ENCODE measurements at places on chromosomes 5 and 9. TPM values are rescaled to one million over a fixed set of nuclear protein-coding genes. Genes with fewer than 3 reads are reported as not detected.

DNA sequence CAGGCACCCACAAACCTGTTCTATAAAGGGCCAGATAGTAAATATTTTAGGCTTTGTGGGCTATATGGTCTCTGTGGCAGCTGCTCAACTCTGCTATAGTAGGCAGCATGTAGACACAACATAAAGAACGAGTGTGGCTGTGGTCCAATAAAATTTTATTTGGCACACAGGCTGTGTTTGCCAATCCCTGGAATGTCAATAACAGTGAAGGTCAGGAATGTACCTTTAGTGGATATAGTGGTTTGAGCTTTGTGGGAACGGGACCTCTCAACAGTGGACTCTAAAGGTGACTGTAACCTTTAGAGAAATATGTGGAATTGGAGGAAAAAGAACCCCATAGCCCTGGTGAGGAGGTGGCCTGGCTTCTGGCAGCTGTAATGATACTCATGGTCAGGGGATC lies 145.2 kb downstream of the MAST4 start:
- no peak for DNase-seq

- peak; percentile 39 for DNase-seq
These were observed 47.0 kb upstream of the F2RL1 start for GRCh38 chr5:76771705-76772405.

- DNase-seq: peak; percentile 37
These were observed 209.5 kb upstream of the S1PR3 start for GRCh38 chr9:88781628-88782391.

DNA sequence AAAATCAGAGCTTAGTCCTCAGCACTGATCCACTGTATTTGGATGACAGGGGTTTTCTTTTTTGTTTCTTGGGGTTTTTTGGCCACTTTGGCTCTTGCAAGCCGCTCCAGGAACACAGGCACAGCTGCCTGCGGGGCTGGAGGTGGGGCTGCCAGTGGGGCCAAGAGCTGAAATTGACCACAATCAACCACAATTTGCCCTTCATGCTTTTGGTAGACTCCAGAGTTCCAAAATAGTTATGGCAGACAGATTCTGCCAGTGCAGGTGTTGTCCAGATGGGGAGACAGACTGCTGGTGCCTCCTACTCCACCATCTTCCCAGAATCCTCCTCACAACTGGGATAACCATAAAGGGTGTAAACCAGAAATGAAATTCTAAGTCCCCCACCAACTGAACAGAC lies 36.5 kb downstream of the PLEKHG4B start:
- no peak for DNase-seq

- DNase-seq: no peak
These were observed 2.6 kb upstream of the CD14 start for GRCh38 chr5:140635291-140636257.

DNA sequence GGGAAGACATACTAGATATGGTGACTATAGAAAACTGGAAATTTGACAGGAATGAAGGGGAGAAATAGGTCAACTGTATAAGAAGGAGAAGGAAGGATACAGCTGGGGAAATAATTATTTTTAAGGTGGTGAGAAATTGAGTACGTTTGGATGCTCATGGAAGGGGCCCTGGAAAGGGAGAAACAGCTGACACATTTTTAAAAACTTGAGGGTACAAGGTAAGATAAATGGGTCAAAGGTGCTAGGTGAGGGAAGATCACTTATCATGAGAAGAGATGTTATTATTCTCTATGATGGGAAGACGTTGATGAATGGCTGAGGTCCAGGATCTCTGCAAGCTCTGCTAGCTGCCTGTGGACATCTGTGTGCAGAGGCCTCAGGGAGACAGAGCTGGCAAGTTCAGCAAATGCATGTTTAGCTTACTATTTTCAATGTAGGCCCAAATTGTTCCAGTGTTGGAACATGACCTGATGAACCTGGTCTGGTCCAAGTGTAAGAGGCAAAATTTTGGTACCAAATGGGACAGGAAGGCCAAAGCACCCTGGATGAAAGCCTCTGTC lies 181.7 kb downstream of the MTRR start:
- no peak for DNase-seq

SPINK5 gene
- not detected for total RNA-seq

DNA sequence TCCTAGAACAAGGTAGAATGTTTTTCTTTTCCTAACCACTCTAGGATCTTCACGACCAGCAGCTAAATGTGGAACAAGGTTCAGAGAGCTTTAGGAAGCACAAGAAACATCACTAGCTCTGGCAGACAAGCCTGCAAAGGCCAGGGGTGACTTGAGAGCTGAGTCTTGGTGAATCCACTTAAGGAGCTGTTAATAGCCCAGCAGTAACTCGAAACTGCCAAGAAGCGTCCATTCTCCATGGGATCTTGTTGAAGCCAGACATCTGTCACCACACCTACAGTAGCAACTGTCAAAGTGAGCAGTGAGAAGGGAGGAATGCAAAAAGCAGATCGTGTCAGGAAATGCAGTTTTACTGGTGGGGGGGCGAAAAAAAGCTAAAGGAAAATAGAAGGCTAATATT lies 87.2 kb downstream of the ATPSCKMT start:
- no peak for DNase-seq

DNA sequence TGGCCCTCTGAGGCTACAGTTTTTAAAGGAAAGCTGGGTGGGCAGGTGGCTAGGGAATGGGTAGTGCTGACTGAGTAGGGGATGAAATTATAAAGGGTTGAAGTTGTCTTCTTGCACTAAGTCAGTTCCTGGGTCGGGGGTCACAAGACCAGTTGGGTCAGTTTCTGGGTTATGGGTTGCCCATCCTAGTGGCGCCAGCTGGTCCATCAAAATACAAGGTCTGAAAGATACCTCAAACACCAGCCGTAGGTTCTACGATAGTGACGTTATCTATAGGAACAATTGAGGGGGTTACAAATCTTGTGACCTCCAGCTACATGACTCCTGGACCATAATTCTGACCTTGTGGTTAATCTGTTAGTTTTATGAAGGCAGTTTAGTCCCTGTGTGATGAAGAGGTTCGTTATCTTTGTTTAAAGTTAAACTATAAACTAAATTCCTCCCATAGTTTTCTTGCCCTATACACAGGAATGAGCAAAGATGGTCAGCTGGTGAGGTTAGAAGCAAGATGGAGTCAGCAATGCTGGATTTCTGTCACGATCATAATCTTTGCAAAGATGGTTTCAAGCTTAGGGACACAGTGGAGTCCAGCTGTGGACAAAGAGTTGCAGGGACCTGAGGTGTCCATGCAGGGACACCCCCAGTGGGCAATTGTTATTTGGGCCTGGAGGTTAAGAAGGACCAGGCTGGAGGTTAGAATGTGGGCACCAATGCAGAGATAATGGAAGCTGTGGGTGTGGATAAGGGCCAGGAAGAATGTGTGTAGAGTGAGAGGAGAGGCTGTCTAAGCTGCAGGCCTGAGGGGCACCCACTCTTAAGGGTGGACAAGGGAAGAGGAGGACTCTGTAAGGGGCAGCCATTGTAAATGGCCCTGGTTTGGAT lies 14.0 kb upstream of the CREBRF start:
- DNase-seq: no peak

- DNase-seq: no peak
These were observed 69.0 kb downstream of the WNK2 start for GRCh38 chr9:93252781-93253530.

HRH2 gene
- total RNA-seq: not detected

GRCh38 chr5:130099008-130099407 lies 194.7 kb downstream of the CHSY3 start:
- DNase-seq: no peak
